ENCODE measurements at places on chromosomes 7 and 10.

GRCh38 chr7:75866489-75867389, 12.1 kb upstream of the RHBDD2 start:
- H3K4me1 ChIP-seq: peaks cover 6% of the 10 kb centered on the region
- no peak for DNase-seq
- H3K4me3 ChIP-seq: no peak overlapping the region

DNA sequence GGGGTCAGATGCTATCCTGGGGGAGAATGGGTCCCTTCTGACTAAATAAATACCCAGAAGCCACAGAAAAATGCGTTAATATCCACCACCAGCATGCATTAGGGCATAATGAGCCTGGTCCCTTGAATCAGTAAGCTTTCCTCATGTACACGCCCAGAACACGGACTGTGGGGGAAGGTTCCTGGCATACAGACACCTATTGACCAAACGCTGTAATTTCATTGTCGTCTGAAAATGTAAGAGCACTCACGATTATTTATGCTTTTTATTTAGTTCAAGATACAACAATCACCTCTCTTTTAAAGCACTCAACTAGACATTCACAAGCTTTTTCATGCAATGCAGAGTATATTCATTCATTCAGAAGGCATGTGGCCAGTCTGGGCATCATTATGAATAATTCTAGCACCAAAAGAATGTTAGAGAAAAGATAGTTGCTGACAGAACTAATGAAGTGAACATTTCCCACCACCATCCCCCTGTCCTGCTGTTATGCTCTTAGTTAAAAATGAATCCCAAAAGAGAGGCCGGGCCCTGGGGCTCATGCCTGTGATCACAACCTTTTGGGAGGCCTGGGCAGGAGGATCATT, 101.0 kb downstream of the SVIL start:
- H3K4me3 ChIP-seq: no peak overlapping the region
- H3K4me1 ChIP-seq: peaks cover 39% of the 10 kb centered on the region
- no peak overlapping the region for H3K27ac ChIP-seq
- no peaks in the 10 kb centered on the region for H3K27me3 ChIP-seq
- peaks cover 28% of the 10 kb centered on the region for H3K36me3 ChIP-seq

GRCh38 chr10:14022052-14022451, 308.7 kb downstream of the FRMD4A start:
- no peak for DNase-seq
- no peaks in the 10 kb centered on the region for H3K4me1 ChIP-seq
- H3K27ac ChIP-seq: no peak overlapping the region
- H3K27me3 ChIP-seq: no peaks in the 10 kb centered on the region
- H3K36me3 ChIP-seq: no peaks in the 10 kb centered on the region

DNA sequence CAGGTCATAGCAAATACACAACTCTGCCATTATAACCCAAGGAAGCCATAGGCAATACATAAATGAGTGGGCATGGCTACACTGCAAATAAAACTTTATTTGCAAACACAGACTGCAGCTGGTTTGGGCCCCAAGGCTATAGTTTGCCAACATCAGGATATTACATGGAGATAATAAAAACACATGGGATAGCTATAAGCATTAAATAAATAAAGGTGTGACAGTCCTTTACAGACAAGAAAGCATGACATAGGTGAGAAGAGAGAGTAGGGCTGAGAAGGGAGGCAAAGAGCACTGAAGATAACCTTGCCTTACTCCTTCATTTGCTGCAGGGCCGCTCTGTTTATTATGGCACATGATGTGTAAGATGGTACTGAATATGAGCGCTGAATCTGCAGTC, 135.1 kb upstream of the GHITM start:
- DNase-seq: no peak
- no peaks in the 10 kb centered on the region for H3K27me3 ChIP-seq
- H3K4me1 ChIP-seq: no peaks in the 10 kb centered on the region
- no peaks in the 10 kb centered on the region for H3K36me3 ChIP-seq

GRCh38 chr10:102593804-102594079, 50.5 kb upstream of the TRIM8 start:
- H3K4me1 ChIP-seq: peaks cover 16% of the 10 kb centered on the region
- no peaks in the 10 kb centered on the region for H3K27me3 ChIP-seq
- no peak for DNase-seq

- no peak for DNase-seq
- no peak overlapping the region for H3K27ac ChIP-seq
- H3K36me3 ChIP-seq: no peaks in the 10 kb centered on the region
- H3K27me3 ChIP-seq: no peaks in the 10 kb centered on the region
- no peaks in the 10 kb centered on the region for H3K4me1 ChIP-seq
- no peak overlapping the region for H3K4me3 ChIP-seq
Measured at GRCh38 chr10:69422676-69423075, 6.0 kb upstream of the TACR2 start.

DNA sequence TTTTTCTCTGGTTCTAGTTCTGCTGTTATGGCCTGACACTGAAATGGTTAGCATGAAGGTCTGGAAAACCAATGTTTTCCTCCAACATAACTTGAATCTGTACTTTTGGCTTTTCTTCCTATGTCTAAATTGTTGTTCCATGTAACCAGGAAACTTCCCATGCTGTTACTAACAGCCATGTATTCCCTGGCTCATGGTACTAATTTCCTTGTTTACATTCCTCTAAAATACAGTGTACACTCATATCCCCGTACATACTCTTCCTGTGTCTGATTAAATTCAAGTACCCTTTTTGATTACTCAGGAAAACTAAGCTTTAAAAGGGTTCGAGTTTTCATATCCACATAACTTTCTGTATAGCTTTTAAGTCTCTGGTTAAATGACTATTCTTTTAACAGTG, 12.3 kb upstream of the ACSM6 start:
- H3K27me3 ChIP-seq: no peaks in the 10 kb centered on the region
- no peaks in the 10 kb centered on the region for H3K4me1 ChIP-seq
- no peak overlapping the region for H3K27ac ChIP-seq
- no peak overlapping the region for H3K4me3 ChIP-seq

DNA sequence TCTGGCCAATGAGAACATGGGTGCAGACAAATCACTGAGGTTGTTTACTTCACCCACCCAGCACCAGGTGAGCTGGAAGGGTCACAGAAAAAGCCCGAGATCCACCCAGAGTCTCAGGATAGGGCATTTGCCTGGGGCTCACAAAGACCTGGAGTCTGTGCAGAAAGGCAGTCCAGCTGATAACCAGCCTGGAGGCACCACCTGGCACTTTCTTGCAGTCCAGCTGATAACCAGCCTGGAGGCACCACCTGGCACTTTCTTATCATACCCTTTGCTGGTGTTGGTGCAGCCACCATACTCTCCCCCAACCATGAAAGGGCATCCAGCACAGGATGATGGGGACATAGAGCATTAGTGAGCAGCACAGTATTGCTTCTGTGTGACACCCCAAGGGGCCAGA, 104.1 kb downstream of the PPP1R3C start:
- H3K4me3 ChIP-seq: no peak overlapping the region
- no peaks in the 10 kb centered on the region for H3K36me3 ChIP-seq
- no peaks in the 10 kb centered on the region for H3K4me1 ChIP-seq
- no peak overlapping the region for H3K27ac ChIP-seq
- H3K27me3 ChIP-seq: no peaks in the 10 kb centered on the region

DNA sequence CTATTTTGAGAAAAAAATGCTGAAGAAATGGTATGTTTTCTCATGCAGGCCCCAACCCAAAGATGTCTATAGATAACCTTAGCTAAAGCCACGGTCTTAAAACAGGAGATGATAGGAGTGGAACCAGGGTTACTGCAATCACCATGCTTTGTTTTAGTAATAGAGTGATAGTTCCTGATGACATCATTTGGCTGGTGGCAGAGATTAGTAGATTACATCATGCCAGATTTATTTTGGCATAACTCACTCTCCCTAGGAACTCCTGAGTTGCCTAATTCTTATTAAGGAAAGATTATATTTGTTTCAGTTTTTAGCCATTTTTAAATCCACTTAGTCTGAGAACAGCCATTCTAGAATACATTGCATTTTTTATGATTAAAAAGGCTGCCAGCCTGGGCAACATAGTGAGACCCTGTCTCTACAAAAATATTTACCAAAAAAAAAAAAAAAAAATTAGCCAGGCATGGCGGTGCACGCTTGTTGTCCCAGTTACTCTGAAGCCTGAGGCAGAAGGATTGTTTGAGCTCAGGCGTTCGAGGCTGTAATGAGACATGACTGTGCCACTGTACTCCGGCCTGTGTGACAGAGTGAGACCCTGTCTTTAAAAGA, 17.8 kb downstream of the ENO4 start:
- DNase-seq: no peak
- H3K27ac ChIP-seq: no peak overlapping the region
- no peaks in the 10 kb centered on the region for H3K27me3 ChIP-seq
- no peak overlapping the region for H3K4me3 ChIP-seq
- no peaks in the 10 kb centered on the region for H3K36me3 ChIP-seq

DNA sequence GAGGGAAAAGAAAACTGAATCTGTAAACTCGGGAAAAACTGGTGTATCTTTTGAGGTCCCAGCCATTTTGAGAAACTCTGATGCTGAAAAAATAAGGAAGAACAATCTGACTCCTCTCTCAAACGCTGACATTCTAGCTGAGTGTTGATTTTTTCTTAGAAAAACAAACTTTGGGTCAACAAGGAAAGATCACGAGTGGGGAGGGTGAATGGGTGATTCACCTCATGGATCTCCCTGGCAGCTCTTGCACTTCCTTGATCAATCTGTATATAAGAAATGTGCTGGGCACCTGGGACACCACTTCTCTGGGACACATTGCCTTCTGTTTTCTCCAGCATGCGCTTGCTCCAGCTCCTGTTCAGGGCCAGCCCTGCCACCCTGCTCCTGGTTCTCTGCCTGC, at the start of gene PIP:
Gene PIP, plus strand, starts transcription at position 297 of the 400 bp plus-strand sequence. Its CDS starts 40 bp downstream, at position 337.
- H3K36me3 ChIP-seq: no peaks in the 10 kb centered on the region
- no peaks in the 10 kb centered on the region for H3K4me1 ChIP-seq
- no peaks in the 10 kb centered on the region for H3K27me3 ChIP-seq
- H3K27ac ChIP-seq: no peak within 1 kb of the TSS

DNA sequence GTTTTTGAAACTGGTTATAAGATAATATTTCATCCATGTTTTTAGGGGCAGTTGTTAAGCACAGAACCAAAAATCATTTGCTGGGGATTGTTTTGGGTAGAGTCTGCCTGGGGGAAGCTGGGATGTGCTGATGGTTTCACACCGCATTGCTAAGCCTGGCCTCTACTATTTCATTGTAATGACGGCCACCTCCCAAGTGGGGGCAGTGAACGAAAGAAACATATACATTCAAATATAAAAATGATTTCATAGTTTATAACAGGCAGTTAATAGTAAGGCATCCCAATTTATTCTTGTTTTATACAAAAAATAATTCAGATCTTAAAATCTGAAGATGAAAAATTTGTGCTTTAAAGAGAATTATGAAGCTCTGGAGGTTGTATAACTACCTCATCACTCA, 750.8 kb downstream of the REEP3 start:
- no peak for DNase-seq
- no peak overlapping the region for H3K4me3 ChIP-seq
- no peak overlapping the region for H3K27ac ChIP-seq
- no peaks in the 10 kb centered on the region for H3K36me3 ChIP-seq

- H3K4me1 ChIP-seq: no peaks in the 10 kb centered on the region
- H3K27ac ChIP-seq: no peak overlapping the region
- H3K4me3 ChIP-seq: no peak overlapping the region
- no peaks in the 10 kb centered on the region for H3K36me3 ChIP-seq
- no peaks in the 10 kb centered on the region for H3K27me3 ChIP-seq
Measured at GRCh38 chr10:36542493-36542892, 582.9 kb upstream of the ANKRD30A start.

Data from ascending aorta (tissue), 2 donors.